ENCODE measurements at places on chromosomes 16 and 17.

DNA sequence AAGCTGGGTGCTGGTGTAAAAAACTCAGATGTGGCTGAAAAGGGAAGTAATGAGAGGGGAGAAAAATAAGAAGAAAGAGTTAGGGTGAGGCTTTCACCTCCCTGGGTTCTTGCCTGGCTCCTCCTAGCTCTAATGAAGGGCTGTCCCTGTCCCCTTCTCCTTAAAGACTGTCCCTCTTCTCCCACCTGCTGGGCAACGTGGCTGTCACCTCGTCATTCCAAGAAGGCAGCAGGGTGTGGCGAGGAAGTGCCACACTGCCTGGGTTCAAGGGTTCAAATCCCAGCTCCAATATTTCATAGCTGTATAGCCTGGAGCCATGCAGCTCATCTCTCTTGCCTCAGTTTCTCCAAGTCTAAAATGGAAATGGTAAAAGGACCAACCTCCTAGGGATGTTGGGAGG lies 122.5 kb upstream of the CACNG5 start:
- no peak for DNase-seq

GRCh38 chr17:49471089-49471683 lies 23.9 kb upstream of the NGFR start:
- DNase-seq, result no peak

DNA sequence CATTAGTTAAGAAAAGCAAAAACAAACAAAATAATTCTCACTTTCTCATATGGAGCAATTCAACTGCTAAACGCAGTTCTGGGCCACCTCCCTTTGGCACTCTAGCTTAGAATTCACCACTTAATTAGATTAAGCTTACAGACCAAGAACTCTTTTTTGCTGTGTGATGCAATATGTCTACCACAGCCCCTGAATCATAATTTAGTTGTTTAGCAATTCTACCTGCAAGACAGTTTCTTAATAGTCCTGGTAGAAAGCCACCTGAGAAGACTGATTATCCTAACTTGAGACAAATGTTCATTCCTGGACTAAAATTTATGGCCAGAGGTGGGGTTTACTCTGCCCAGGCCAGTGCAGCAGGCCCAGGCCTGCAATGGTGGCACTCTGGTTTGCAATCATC lies 205.9 kb downstream of the HS3ST3A1 start:
- no peak for DNase-seq

DNA sequence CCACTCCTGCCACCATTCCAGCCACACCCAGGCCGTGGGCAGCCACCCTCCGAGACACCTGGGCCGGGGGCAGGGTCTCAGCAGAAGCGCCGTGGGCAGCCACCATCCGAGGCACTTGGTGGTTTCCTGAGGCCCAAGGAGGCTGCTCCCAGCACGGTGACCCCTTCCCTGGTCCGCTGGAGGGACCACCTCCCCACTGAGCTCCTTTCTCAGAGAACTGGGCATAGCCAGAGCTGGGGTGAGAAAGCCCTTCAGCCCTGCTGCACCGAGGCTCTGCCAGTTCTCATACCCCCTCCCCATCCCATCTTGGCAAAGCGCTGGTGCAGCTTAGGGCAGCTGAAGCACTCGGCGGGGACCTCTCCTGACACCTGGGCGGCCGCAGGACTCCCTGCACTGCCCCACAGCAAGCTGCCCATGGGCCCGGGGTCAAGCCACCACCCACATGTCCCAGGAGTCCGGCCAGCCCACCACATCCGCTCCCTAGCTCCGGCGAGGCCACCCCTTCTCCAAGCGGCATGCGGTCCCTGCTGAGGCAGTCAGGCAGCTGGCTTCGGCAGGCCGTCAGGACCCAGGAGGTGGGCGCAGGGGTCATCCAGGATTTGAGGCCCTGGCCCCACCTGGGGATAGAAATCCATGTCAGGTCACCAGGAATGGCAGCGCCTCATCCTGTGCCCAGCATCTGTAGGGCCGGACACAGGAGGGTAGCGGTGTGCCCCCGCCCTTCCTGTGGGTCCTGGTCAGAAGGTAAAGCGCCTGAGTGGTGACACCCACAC lies 1.3 kb upstream of the CYBA start:
- no peak for DNase-seq

- DNase-seq, result no peak
Measured at GRCh38 chr16:85541980-85542900, 70.9 kb upstream of the GSE1 start.

DNA sequence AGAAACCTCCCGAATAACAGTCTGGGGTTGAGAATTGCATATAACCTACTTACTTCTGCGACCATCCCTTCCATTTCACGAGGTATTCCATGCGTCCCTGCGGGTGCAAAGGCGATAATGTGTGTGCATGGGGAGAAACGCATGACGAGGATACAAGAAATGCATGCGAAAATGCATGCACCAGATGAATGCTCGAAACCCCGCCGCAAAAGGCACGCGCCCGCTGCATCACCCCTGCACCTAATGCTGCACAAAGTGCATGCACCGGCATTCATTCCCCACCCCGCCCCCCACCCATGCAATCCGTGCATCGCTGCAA lies 474 bp downstream of the CBX8 start:
- no peak for DNase-seq

DNA sequence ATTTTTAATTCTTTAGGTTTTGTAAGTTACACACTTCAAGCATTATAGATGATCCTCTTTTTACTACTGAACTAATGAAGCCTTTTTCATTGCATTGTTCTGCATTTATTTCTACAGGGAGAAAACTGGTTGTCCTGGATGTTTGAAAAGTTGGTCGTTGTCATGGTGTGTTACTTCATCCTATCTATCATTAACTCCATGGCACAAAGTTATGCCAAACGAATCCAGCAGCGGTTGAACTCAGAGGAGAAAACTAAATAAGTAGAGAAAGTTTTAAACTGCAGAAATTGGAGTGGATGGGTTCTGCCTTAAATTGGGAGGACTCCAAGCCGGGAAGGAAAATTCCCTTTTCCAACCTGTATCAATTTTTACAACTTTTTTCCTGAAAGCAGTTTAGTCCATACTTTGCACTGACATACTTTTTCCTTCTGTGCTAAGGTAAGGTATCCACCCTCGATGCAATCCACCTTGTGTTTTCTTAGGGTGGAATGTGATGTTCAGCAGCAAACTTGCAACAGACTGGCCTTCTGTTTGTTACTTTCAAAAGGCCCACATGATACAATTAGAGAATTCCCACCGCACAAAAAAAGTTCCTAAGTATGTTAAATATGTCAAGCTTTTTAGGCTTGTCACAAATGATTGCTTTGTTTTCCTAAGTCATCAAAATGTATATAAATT lies 53.0 kb downstream of the TUBD1 start:
- no peak for DNase-seq

DNA sequence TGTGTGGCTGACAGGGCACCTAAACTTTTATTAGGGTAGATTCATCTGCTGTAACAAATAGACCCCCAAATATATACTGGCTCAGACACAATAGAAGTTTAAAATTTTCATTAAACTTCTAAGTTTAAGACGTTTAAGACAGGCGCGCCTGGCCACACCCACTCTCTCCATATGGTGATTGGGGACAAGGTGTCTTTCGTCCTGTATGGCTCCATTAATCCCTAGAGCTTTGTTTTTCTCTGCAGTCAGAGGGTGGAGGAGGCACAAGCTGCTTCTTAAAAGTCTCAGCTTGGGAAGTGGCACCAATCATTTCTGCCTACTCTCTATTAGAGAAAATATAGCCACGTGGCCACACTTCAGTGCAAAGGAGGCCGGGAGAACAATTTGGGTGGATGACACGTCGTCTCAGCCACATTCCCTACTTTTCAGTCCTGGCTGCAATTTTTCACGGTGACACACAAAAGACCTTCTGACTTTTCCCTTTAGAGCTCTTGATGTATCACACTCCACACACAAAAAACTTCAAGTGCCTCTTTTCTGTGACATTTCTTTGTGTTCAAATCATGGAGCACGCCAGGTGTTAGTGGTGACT lies 125.5 kb upstream of the CACNG3 start:
- no peak for DNase-seq

DNA sequence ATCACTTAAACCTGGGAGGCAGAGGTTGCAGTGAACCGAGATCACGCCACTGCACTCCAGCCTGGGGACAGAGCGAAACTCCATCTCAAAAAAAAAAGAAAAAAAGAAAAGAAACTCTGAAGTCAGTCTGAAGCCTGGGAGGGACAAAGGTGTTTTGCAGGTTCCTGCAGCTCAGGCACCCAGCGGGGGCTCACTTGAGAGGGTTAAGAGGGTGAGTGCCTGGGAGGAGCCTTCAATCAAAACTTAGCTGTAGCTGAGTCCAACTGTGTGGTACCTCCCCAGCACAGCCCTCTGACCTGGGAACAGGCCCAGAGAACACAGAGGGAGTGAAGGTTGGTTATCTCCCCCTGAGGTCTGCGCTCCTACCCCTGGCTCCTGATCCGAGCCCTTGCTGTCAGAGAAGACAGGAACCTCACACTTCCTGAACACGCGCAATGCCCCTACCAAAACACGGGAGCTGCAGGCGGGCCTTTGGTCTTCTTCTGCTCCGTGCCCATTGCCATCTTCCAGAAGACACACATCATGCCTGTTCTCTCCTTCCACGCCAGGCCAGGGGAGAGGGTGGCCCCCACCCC lies 20.4 kb upstream of the ZC3H18 start:
- no peak for DNase-seq

DNA sequence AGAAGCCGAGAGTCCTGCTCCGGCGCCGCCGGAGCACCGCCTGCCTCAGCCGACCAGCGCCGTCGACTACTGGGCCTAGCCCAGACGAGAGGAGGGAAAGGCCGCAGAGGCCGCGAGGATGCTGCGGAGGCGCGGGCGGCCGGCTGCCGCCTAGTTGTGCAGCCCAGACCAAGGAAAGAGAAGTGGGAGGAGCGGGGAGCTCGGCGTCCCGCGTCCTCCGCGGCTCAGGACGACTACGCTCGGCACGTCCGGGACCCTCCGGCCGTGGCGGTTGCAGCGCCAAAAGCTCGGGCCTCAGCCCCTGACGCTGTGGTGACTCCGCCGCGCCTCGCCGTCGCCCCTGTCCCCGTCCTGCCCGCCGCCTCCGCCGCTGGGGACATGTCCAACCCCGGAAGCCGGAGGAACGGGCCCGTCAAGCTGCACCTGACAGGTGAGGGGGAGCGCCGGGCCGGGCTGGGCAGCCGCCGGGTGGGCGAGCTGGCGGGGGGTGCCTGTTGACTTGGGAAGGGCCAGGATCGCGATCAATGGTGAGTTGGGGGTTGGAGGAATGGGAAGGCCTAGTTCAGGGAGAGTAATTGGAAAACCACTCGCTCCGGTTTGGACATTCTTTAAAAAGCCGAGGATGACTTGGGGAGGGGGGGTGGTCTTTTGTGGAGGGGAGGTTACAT lies 37.7 kb downstream of the RNF135 start:
- peak; percentile 28 for DNase-seq

DNA sequence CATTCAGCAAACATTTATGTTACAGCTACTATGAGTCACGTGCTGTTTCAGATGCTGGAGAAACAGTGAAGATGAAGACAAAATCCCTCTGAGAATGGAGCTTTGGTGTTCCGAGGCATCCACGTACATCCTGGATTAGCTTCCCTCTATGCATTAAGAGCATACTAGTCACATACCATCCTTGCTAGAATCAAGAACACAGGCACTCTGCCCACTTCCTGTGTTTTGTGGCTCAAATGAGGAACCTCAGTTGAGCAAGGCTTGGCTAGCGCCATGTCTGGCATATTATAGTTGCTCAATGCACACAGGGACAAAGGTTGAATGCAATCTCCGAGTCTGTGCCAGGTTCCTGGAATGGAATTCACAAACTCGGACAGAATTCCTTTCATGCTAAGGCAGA lies 297.5 kb downstream of the XYLT1 start:
- no peak for DNase-seq

GRCh38 chr17:43548689-43549379 lies 2.7 kb upstream of the ETV4 start:
- DNase-seq, result no peak

DNA sequence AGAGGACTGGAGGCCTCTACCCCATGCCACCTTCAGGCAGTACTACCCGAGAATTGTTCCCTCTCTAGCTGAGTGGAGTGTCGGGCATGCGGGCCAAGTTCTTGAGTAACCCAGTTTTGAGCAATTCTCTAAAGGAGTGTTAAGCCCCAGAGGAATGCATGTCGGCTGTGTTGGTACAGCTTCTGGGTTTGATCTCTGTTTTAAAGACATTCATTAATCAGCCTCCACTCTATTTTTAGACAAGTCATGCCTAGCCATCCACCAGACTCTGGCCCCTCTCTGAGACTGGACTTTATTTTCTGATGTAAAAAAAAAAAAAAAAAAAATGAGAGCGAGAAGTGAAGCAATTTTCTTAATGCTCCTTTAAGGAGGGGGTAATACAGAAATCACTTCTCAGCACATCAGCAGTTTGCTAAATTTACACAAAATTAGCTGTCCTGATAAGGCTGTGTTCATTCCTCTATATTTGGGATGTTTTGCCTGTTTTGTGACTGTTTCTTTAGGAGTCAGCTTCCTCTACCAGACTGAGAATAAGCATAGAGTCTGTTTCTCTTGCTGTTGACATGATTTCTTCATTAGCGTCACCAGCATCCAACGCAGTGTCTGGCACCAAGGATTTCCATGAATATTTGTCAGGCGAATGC lies 88.7 kb downstream of the AXIN2 start:
- no peak for DNase-seq

DNA sequence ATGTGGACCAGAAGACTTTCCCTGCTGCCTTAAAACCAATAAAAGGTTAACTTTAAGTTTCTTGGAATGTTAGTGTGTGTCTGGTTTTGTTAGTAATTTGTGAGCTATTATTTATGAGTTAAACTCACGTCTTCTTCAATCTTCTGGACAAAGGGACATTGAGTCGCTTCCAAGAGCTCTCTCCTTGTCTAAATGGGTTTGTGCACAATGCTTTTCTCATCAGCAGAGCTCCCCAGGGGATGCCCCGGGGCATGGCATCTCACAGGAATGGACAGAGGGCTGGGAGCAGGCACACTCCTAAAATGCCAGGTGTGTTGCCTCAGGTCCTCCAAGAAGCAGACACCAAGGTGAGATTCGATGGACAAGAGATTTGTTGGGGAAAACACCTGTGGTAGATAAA lies 90.5 kb downstream of the RGS9 start:
- no peak for DNase-seq

- no peak for DNase-seq
Measured at GRCh38 chr17:49035470-49036269, 38.5 kb downstream of the IGF2BP1 start.

DNA sequence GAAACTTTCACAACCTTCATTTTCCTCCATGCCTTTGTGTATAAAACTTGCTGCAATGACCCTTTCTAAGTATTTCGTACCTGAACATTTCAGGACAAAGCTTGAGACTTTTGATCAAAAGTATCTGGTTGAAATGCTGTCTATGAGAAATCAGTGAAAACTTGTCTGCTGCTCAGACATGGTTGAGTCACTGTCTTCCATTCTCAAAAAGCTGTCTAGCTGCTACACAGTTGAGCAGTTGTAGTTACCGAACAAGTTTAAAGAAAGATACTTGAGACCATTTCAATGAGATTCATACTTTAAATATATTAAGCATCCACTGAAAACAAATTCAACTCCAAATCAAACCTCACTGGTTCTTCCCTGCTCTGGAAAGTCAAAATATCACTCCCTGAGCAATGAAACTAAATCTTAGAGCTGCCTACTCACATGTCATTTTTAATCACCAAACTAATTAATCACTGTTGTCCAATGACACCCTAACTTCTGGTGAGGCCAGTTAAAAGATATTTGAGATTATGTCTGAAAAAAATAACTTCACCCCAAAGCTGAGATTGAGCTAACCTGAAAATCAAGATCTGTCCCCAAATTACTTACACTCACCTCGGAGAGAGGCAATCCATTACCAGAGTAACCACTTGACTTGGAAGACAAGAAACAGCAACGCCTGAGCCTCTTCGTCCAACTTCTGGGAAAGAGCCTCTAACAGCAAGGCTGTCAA lies 488 bp downstream of the TMEM100 start:
- DNase-seq, result no peak
